Left lung (tissue), 14 donors: ENCODE measurements at places on chromosomes 2 and 18. TPM values are rescaled to one million over a fixed set of nuclear protein-coding genes. Genes with fewer than 3 reads are reported as not detected.

- DNase-seq: no peak
These were observed 2115.5 kb upstream of the CELF4 start for GRCh38 chr18:39681061-39681460.

DNA sequence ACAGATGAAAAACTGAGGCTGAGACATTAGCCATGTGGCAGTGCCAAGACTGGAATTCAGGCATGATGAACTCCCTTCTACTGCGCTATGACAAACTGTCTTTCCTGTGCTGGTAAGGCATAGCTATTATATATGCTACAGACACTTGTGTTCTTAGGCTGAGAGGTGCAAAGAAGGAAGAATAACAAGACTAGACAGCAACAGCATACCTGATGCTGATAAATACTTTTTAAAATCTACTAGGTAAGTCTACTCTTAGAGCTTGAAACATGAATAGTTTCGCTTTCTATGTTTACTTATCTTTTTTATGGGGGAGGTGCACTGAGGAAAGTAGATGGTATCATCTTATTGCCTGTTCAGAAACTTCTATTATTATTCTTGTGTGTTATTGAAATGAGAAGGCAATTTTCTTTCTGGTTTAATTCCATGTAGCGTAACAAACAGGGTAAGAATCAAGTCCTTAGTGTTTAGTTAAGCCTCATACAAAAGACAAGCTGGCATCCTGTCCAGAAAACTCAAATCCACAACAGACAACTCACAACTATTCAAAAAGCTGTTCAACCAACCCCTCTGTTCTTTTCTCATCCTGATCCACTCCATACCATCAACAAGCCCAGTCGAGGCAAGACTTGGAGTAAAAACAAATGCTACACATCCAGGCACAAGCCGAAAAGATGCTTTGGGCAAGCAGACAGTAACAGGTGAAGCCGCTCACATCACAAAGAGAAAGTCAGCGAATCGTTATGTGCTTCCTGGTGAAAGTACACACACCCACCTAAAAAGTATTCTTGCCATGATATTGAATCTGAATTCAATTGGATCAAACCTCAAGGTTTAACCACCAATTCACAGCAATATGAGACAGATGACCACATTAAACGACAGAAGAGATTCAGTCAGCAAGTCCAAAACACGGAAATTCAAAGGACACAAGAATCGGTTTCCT lies 1.5 kb downstream of the TTC32 start:
- DNase-seq: no peak

GRCh38 chr2:46955764-46956163 lies 40.2 kb upstream of the MCFD2 start:
- no peak for DNase-seq

DNA sequence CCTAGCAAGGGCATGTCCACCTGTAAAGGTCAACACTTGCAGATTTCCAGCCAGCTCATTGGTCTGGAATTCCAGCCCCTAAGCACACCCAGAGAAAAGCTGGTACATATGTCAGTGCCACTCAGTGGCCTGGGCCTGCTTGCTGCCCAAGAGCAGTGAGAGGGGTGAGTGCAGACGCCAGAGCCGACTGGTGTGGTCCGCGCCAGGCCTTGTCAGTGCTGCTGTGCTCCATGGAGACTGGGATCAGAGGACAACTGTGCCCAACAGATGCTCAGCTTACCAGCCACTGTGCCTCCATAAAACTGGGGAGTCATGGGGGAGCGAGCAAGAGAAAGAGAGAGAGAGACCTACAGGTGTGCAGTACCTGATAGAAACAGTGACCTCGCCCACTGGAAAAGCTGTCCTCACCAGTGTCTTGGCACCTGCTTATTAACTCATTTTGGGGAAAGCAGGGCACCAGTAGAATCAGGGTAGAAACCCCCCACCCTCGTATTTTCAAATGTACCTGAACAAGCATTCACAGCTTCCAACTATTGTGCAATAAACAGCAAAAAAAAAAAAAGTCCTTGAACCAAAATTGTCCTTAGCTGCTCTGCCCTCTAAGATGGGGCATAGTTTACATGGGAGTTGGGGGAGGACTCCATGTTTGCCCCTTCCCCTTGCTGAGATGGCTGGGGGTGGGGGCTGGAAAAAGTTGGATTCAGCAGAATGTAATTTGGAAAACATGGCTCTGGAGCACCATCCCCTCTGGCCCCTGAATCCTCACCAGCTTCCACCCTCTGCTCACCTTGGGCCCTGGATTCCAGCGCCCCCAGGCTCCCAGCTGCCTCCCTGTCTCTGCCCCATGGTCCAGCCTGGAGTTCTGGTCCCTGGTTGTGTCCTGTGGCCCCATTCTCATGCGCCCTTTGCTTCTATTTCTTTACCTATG lies 1.4 kb upstream of the SP140L start:
- no peak for DNase-seq

TBR1 gene
- 0.08 TPM for total RNA-seq

DNA sequence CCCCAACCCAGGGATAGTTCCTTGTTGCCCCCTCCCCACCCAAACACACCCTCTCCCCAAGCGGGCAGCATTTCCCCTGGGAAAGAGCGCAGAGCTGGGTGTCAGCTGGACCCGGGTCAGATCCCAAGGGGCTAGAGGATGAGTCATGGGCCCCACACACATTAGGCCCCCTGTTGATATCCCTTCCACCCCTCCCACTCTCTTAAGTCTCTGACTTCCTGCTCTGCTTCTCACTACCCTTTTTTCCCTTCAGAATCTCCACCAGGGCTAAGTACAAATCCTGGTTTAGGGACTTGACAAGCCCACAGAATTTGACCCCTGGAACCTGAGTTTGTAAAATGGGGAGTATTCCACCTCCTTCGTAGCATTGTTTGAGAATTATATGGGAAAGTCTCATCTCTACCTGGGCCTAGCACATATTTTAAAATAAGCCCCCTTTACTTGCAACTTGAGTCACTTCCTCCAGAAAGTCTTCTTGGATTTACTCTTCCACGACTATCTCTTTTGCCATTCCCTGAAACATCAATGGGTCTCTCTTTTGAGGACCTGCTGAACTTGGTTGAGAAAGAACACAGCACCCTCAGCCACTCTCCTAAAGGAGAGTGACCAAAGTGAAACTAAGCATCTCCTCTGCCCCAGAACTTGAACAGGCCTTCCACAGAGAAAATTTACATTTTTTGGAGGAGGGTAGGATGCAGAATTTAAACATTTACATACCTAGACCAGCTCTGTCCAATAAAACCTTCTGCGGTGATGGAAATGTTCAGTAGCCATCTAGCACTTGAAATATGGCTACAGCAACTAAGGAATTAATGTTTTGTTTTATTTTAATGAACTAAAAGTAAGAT lies 4.7 kb downstream of the RTKN start:
- DNase-seq: no peak

GRCh38 chr2:21256006-21256405 lies 132.2 kb downstream of the TDRD15 start:
- peak; percentile 22 for DNase-seq

DNA sequence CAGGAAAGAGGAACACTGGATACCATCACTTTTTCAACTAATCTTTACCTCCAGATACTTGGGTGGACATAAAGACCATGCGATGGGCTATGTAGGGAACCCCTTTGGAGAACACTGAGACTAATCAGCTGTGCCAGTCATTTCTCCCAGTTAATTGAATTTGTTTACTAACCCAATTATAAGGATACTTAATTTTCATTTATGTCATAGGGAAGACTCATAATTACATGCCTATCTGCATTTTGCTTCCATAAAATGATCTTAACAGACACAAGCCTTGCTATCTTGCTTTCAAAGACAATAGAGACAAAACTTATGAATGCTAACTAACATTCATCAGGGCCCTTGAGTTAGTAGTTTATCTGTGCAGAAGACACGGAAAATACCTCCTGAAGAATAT lies 68.9 kb upstream of the CAVIN2 start:
- no peak for DNase-seq

GRCh38 chr2:37627710-37628109 lies 43.7 kb downstream of the CDC42EP3 start:
- no peak for DNase-seq

- DNase-seq: no peak
These were observed 29.1 kb downstream of the REEP1 start for GRCh38 chr2:86308356-86308755.

ZEB2 gene
- total RNA-seq: 272 TPM

DNA sequence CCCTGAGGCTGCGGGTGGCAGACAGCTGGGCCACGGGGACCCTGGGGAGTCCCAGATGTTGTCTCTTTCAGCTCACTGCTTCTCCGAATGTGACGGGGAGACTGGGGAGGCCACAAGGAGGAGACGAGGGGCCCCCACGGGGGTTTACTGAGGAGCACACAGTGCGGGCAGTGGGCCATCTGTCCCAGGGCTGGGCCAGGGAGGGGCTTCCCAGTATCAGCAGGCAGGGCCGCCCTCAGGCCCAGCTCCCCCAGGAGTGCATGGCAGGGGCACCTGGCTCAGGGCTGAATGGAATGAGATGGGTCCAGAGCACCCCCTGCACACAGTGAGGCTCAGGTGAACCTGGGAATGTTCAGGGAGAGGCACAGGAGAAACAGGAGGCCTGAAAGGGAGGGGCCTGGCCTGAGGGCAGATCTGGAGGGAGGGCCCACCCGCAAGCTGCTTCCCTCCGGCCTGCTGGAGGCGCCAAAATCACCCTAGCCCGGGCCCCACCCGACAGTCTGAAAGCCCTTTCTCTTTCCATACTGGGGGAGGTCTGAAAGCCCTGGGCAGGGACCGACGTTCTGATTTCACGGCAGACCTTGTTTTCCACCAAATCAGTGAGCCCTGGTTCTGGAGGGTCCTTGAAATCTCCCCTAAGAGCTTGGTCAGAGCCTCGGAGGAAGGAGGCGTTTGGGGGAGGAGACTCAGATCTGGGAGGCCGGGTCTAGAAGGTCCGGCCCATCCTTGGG lies 35.5 kb upstream of the PTMA start:
- DNase-seq: no peak

DNA sequence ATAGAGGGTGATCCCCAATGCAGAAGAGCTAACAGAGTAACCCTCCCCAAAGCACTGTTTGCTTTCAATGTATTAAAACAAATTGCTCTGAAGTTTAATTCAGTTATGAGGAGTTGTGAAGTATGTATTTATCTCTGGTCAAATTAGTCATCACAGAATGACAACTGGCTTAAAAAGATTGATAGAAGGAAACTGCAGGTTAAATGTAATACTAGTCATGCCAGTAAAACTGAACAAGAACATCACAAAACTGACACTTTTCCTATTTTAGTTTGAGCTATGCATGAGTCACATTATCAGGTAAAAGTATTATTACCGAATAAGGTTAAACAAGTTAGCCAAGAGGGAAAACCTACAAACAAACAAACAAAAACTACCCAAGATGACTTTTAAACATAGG lies 99.0 kb upstream of the ACVR1C start:
- no peak for DNase-seq
